ENCODE measurements at places on chromosomes 16 and 17.

DNA sequence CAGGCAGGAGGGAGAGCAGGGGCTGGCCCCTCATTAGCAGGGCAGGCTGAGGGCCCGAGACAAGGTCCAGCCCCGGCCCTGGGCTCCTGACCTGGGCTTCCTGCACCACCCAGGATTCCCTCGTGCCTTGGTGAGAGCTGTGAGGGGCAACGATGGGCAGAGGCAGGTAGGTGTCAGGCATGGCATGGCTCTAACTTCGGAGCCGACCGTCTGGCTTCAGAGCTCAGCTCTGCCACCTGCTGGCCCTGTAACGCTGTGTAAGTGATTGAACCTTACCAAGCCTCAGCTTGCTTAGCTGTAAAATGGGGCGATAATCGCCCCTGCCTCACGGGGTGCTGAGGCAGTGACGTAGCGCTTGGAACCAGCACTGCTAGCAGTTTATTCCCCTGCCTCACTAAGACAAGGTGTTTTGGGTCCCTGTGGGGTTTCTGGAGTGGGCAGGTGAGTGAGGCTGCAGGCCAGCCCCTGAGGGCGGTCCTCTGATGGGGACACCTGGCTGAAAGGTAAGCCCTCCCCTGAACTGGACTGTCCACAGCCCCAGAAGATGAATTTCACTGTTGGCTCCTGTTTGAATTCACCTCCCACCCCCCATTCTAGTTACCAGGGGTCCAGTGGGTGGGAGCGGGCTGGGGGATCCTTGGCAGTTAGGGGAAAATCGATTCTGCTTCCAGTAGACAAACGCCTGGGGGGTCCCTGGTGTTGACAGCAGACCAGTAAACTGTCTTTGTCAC, 184.8 kb upstream of the GSE1 start:
- DNase-seq: no peak

DNA sequence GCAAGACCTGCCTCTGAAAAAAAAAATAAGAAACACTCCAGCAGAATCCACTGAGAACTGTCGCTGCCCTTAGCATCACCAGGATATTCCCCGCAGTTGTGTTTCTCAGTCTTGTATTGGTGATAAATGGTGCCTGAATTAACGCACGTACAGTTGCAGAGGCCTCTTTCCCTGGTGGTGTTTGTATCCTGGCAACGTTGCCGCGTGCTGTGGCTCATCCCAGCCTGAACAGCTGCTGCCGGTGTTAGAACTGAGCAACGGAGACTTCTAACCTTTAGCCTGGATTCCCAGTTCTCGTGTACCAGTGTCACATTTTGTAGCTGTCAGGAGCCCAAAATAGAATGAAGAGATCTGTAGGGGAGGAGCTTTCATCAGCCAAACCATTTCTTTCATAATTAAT, 4.8 kb downstream of the MLYCD start:
- no peak for DNase-seq

- no peak for DNase-seq
Observed at GRCh38 chr17:37056622-37057021, 107.9 kb downstream of the AATF start.

DNA sequence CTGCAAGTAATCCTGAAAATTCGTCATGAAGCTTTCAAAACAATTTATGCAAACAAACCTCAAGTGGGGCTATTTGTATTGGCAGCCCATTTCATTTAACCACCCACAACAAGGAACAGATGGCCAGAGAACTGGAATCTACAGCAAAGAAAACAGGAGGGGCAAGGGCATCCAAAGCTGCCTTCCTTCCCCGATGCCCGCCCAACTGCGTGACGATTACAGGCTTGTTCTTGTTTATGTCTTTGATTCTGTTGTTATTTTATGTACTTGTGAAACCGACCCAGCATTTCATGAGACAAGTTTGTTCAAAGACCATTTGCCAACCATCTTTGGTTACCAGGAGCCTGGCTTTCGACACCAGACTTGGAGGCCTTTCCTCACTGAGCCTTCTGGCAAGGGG, 59.1 kb upstream of the IRX6 start:
- DNase-seq: no peak

DNA sequence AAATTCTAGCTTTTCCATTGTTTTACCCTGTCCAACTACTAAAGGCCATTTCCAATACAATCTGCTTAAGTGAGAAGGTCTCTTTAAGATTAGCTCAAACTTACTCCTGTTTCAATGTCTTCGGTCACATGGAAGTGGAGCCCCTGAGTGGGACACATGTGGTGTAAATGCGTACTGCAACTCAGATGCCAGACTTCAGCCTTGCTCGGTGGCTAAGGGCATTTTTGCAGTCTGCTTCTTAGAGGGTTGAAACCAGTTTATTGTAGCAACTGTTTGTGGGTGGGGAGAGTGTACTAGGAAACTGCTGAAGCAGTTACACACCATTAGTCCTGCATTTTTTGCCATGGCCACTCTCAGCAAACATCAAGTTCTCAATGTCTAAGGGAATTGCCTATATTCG, 140.6 kb downstream of the PARN start:
- DNase-seq: no peak

GRCh38 chr16:74942977-74943918, 41.7 kb downstream of the WDR59 start:
- DNase-seq: no peak
